ENCODE measurements at places on chromosomes 16 and 17.

DNA sequence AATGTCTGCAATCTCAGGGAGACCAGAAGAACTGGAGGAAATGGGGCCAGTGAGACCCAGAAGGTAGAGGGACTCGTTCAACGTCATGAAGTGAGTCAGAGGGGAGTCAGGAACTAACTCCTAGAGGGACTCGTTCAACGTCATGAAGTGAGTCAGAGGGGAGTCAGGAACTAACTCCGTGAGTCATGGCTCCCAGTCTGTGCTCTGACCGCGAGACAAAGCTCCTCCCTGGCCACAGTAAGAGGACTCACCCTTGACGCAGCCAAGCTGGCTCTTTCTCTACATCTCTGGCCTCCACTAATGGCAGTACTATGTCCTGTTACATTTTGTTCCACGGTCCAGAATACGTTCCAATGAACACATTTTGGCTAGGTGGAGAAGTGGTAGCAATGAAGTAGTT, 902.5 kb downstream of the KCNJ2 start:
- DNase-seq = peak; percentile 100

DNA sequence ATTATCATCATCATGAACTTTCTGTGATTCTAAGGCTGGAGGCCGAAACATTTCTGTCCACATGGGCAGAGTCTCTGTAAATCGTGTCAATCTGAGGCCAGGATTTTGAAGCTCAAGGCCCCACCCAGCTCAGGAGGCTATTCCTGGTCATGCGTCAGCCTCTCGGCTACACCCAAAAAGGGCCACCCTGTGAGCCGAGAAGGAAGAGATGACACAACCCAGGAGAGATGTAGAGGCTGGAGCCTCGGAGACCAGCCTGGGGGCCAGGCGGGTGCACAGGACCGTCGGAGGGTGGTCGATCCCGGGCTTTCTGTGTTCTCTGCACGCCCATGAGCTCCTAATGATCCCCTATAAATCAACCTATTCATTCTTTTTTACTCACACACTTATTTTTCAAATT, 1.1 kb upstream of the CACNG1 start:
- no peak for DNase-seq

- no peak for DNase-seq
These were observed 140.4 kb upstream of the GNAO1 start for GRCh38 chr16:56050916-56051315.

DNA sequence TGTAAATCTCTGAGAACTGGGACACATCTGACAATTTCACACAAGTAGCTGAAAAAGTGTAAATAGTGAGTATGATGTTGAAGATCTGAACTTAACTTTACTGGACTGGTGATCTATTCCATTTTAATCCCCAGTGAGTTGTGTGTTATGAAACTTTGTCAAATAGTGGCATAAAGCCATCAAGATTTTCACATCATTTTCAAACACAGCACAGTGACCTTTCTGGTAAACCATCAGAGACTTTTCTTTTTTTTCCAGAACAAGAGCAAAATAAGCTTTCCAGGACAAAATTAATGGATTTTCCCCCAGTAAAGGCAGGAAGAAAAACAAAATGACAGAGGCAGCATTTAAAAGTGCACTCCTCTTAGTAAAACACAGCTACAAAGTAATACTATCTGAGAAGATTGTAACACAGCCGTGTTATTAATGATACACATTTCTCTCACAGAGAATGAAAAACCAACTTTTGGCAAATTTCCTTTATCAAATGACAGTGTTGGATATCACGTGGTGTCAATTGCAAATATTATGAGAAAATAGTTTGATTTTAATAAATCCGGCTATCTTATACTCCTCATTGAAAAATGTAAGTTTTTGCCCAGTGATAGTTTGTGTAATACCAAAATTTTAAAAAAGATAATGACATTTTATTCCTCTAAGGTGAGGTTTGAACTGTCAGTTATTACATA, 16.8 kb upstream of the COL1A1 start:
- DNase-seq = peak; percentile 75

DNA sequence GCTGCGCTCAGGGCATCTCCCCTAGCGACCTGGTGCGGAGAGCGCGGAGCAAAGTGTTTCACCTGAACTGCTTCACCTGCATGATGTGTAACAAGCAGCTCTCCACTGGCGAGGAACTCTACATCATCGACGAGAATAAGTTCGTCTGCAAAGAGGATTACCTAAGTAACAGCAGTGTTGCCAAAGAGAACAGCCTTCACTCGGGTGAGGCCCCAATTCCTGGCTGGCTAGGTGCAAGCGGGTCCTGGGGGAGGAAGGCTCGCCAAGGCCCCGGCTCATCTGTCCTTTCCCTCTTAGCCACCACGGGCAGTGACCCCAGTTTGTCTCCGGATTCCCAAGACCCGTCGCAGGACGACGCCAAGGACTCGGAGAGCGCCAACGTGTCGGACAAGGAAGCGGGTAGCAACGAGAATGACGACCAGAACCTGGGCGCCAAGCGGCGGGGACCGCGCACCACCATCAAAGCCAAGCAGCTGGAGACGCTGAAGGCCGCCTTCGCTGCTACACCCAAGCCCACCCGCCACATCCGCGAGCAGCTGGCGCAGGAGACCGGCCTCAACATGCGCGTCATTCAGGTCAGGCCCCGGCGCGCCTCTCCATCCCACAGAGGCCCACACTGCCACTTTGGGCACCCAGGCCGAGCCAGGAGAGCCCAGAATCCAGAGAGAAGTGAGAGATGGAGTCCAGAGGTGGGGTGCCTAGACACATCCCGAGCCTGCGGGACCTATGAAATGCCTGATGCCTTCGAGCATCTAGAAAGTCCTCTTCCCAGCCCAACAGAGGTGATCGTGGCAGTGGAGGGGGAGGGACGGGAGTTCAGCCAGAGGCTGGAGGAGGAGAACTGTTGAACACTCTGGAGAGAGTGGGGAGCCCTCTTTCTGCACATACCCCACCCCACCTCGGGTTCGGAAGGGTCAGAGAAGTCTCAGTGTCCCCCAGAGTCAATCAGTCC, 3.3 kb downstream of the LHX1 start:
- DNase-seq = no peak

DNA sequence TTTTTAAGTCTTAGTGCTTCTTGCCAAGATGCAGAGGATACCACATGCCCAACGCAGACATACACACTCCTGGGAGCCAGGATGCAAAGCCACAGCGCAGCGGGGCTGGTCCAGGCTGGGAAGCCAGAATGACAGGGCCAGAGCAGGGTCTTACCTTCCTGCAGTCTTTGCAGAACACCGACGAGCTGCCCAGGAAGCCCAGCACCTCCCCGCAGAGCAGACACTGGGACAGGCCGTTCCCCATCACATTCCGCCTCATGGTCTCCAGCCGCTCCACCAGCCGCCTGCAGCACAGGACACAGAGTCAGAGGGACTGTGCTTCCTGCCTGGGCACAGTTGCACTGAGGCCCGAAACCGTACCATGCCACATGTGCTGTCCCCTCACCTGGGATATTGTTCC, 33.3 kb downstream of the RPH3AL start:
- no peak for DNase-seq

- no peak for DNase-seq
These were observed 39.8 kb downstream of the TMEM11 start for GRCh38 chr17:21174186-21174585.

GRCh38 chr16:30533146-30533522, 1.5 kb downstream of the ZNF747 start:
- DNase-seq = no peak

DNA sequence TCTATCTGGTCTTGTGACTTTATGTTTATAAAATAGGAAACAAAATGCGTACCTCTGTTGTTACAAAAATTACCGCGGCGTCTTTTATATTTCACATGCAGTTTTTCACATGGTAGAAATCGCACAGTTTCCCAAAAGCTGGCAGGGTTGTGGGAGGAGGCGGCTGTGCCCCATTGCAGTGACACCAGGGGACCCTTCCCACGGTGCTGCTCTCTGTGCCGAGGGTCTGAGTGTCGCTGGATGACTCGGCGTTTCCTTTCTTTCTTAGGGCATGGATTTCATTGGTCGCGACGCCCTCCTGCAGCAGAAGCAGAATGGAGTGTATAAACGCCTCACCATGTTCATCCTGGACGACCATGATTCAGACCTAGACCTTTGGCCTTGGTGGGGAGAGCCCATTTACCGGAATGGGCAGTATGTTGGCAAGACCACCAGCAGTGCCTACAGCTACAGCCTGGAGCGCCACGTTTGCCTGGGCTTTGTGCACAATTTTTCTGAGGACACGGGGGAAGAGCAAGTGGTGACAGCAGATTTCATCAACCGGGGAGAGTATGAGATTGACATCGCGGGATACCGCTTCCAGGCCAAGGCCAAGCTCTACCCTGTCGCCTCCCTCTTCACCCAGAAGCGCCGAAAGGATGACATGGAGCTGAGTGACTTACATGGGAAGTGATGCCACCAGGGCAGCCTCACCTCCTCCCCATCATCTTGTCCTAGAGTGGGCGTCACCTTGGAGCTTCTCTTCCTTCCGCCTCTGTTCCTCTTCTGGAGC, 17.2 kb upstream of the CLEC18C start:
- no peak for DNase-seq

DNA sequence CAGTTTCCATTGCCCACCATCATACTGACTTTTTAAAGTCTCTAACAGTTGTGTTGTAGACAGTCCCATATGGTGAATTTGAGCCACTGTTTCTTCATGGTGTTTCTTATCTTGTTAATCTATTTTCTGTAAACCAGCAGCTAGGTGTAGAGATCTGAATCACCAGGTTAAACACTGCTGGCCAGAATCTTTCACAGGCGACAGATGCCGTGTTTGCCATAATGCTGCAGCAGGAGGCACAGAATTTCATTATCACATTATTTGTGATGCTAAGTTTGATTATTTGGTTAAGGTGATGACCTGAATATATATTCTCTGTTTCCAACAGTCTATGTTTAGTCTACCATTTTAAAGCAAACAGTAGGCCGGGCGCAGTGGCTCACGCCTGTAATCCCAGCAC, 11.5 kb upstream of the CNGB1 start:
- no peak for DNase-seq

DNA sequence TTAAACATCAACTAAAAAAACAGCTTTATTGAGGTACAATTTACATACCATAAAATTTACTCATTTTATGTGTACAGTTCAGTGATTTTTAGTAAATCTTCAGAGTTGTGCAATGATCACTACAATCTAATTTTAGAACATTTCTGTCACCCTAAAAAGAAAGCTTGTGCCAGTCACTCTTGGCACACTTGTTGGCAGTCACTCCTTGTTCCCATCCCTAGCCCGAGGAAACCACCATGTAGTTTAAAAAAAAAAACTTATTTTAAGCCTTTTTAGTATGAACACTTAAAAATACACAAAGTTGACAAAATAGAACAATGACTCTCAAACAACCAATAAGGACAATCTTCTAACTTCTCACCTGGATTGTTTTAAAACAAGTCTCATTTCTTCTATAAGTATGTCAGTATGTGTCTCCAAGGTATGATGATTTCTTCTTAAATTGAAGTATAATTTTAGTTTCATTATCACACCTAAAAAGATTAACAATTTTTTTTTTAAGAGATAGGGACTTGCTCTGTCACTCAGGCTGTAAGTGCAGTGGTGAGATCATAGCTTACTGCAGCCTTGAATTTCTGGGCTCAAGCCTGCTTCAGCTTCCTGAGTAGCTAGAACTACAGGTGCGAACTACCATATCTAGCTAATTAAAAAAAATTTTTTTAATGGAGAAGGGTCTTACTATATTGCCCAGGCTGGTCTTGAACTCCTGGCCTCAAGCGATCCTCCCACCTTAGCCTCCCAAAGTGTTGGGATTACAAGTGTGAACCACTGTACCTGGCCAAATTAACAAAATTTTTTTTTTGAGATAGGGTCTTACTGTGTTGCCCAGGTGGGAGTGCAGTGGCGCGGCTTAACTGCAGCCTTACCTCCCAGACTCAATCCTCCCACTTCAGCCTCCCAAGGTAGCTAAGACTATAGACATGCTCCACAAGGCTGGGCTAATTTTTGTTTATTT, 53.2 kb downstream of the PPM1E start:
- no peak for DNase-seq

- DNase-seq = peak; percentile 51
These were observed 3.5 kb downstream of the CLTC start for GRCh38 chr17:59623151-59623550.

GRCh38 chr16:1839554-1839953, 12.5 kb downstream of the FAHD1 start:
- peak; percentile 63 for DNase-seq

DNA sequence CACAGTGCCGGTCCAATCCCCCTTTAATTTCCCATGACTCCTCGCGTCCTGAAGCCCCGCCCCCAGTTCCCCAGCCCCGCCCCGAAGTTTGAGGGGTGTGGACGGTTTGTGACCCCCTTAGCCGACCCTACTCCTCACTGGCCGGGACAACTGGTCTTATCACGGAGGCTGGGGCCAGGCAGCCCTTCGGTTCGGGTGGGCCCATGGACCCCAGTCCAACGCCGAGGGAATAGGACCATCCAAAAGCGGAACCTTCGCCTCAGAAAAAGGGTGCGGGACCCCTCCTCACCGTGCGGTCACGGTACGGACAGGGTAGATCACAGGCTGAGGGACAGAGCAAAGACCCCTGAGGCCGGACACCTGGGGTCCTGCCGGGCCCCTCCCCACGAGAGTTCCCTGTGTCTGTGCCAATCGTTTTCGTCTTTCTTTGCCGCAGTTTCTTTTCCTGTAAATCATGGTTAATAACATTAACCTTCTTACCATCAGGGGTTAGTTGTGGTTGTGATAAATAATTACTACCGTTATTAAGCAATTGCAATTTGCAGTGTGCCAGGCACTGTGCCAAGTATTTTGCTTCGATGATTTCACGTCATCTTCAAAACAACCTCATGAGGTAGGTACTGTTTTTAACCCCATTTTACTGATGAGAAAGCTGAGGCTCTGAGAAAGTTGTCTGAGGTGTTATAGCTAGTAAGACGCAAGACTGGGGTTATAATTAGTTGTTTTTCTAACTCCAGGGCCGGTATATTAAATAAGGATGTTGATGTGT, 543 bp downstream of the TMUB2 start:
- peak; percentile 76 for DNase-seq

GRCh38 chr16:75928295-75928694, 202.0 kb upstream of the CPHXL start:
- DNase-seq = peak; percentile 60

DNA sequence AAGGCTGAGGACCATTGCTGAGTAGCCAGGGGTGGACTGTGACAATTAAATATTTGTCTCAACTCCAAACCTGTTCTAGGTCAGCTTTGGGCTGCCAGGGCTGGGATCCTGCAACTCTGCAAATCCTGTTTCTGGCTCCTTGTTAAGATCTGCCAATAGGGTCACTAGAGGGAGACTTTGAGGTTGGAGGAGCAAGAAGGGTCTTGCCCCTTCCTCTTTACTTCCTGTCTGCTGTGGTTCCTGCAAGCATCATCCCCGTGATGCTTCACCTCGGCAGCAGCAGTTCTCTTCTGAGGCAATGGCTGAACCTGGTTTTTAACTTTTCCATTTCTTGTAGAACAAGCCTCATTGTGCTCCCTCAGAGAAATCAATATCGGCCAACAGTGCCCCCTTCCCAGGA, 124.6 kb downstream of the IRX5 start:
- DNase-seq = no peak

- DNase-seq = peak; percentile 60
These were observed 6.4 kb downstream of the WNT3 start for GRCh38 chr17:46811978-46812583.

DNA sequence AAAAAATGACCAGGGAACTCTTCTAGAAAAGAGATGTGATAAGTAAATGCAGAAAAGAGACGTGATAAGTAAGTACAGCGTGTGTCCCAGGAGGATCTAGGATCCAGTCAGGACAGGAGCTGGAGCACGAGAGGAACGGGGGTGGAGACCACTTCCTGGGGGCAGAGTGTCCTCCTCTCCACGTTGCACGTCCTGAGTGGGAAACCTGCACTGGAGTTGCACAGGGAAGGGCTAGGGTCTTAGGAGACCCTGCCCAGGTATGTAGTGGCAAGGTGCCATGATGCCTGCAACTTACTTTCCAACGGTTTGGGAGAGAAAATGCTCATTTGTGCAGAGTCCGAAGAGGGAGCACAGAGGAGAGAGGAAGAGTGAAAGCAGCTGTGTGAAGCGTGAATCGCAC, 55.8 kb downstream of the RNF213 start:
- no peak for DNase-seq
